ENCODE measurements at places on chromosomes 1 and 21. TPM values are rescaled to one million over a fixed set of nuclear protein-coding genes. Genes with fewer than 3 reads are reported as not detected.
A peak's percentile ranks its signal among the peaks of the same experiment; 100 is the strongest.

AK5 gene
- total RNA-seq: 21.6 TPM

SPRR2A gene
- total RNA-seq: not detected

ZBTB21 gene
- 5.6 TPM for total RNA-seq

ZBTB8A gene
- 5.9 TPM for total RNA-seq

GRCh38 chr1:226349801-226350518, 41.0 kb upstream of the LIN9 start:
- DNase-seq: no peak

- peak; percentile 23 for DNase-seq
Observed at GRCh38 chr1:246921481-246921880, 10.3 kb downstream of the AHCTF1 start.

GRCh38 chr1:205208811-205209210, 2.7 kb downstream of the DSTYK start:
- no peak for DNase-seq

- DNase-seq: no peak
Observed at GRCh38 chr1:94329276-94329675, 88.9 kb upstream of the ABCD3 start.

DNA sequence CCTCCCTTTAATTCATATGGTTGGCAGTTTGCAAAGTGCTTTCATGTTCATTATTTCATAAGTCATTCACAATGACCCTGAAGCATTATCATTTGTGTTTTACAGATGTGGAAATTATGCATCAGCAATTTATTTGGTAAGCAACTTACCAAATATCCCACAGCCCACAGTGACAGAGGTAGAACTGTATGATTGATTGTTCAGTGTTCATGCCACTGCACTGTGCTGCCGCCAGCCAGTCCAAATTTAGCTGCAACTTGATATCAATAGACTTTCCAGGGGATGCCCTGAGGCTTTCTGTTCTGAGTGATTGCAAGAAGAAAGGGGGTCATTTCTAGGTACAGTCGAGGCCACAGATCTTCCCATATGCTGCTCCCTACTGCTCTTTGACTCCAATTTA, 380.3 kb downstream of the PLPP3 start:
- DNase-seq: no peak

MFSD2A gene
- 1.2 TPM for total RNA-seq

- DNase-seq: no peak
Observed at GRCh38 chr1:159548126-159548525, 12.3 kb upstream of the OR10J5 start.

DNA sequence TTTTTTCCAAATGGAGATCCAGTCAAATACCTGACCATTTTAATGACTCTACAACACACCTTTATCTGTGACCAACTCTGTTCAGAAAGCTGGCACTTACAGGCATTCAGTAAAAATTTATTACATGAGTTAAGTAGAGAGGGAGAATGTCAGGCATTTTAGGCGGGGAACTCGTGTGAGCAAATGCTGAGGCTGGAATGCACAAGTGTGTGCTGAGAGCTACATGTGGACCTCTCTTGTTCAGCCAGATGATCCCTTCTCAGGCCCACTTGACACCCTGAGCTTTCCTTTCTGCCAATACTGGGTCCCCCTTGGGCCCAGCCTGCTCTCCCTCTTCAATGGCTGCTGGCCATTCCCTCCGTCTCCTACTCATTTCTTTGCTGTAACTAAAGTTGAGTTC, 11.7 kb downstream of the PPIH start:
- no peak for DNase-seq

DNA sequence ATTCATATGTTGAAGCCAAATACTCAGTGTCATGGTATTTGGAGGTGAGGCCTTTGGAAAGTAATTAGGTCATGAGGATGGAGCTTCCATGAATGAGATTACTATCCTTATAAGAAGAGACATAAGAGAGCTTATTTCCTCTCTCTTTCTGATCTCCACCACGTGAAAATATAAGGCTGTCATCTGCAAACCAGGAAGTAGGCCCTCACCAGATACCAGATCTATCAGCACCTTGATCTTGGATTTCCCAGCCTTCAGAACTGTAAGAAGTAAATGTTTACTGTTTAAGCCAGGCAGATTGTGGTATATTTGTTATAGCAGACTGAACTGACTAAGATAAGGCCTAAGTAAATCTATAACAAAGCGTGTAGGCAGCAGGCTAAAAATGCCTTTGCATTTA, 25.3 kb downstream of the RBM11 start:
- no peak for DNase-seq

- DNase-seq: no peak
Observed at GRCh38 chr1:226176870-226177269, 9.7 kb downstream of the ACBD3 start.

- DNase-seq: no peak
Observed at GRCh38 chr1:64839732-64840405, 95.0 kb downstream of the RAVER2 start.

SIK1 gene
- total RNA-seq: 0.26 TPM

GRCh38 chr1:117564227-117565075, 41.4 kb upstream of the TENT5C start:
- no peak for DNase-seq

SLC25A34 gene
- 0.77 TPM for total RNA-seq

PRR9 gene
- not detected for total RNA-seq

- peak; percentile 28 for DNase-seq
Observed at GRCh38 chr21:25790122-25790877, 55.5 kb downstream of the GABPA start.

GRCh38 chr1:24393892-24394291, 19.7 kb downstream of the STPG1 start:
- peak; percentile 69 for DNase-seq

DNA sequence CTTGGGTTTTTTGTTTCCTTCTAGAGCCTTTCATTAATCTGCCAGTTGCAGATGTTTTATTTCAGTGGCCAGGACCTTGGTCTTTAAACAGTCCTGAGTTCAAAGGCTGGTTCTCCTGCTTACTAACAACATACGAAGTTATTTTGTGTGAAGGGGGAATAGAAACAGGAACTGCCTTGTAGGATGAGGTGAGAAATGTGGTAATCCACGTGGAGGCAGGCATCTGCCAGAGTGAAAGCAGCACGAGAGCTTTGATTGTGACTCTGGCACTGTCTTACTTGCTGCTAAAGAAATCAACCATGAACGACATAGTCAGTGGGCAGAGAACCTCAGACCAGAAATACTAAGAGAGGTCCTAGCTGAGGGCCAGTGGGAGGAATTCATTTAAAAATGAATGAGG, 30.4 kb downstream of the TMEM63A start:
- DNase-seq: peak; percentile 41

GRCh38 chr1:225412803-225413351, 15.0 kb downstream of the LBR start:
- DNase-seq: no peak

TNFSF4 gene
- total RNA-seq: 1.3 TPM

DNA sequence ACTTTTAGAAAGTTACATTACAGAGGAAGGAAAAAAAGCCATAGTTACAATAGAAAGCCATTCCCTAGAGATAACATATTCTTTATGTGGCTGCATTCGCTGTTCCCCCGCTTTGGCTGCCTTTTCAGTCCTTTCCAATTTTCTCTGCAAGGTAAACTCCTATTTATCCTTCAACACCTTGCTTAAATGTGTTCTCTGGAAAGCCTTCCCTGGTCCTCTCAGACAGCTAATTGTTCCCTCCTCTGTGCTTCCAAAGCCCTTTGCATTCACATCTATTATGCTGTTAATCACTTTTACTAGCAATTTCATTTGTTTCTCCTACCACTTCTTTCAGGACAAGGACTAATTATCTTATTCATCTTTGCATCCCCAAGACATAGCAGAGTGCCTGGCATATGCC, 1.6 kb downstream of the PHC2 start:
- no peak for DNase-seq

- DNase-seq: no peak
Observed at GRCh38 chr1:172375211-172375631, 45.3 kb upstream of the C1orf105 start.

DNA sequence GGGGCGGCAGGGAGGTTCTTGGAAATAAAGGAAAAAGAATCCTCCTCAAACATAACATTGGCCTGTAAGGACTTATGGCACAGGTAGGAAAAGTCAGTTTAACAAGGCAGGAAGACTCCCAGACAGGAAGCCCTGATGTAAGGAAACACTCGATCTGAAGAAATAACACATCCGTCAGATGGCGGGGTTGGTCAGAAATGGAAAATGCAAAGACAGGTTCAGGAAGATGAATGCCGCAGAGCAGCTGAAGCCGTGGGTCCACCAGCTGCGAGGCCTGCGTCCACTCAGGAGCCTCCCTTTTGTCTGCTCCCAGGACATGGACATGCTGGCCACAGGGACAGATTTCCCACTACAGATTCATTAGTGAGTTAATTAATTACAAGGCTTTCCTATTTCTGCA, 3.8 kb downstream of the RSPH1 start:
- no peak for DNase-seq

GRCh38 chr1:111126354-111126753, 13.5 kb downstream of the DRAM2 start:
- no peak for DNase-seq

DNA sequence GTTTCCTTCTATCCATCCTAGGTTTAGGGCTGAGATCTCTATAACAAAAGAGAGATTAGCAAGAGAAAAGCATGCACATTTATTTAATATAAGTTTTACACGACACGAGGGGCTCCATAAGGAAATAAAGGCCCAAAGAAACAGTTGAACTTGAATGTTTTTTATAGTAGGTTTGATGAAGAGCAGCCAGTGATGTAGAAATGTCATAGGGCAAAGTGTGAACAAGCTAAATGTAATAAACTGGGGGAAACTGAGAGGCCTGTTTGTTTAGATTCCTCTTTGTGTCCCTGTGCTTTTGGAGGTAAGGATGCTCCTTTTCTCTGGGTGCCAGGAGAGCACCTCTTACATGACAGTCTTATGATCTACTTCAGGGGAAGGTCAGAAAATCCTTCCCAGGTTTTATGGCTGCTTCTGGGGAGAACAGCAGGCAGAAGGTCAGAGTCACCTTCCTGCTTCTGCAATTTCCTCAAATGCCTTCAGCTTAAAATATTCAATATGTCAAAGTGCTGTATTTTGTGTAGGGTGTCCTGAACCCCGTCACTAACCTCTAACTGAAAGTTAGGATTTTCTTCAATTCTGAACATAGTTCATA, 9.5 kb upstream of the HORMAD1 start:
- no peak for DNase-seq

- DNase-seq: peak; percentile 70
Observed at GRCh38 chr1:228664399-228664914, 70.8 kb upstream of the RHOU start.

DNA sequence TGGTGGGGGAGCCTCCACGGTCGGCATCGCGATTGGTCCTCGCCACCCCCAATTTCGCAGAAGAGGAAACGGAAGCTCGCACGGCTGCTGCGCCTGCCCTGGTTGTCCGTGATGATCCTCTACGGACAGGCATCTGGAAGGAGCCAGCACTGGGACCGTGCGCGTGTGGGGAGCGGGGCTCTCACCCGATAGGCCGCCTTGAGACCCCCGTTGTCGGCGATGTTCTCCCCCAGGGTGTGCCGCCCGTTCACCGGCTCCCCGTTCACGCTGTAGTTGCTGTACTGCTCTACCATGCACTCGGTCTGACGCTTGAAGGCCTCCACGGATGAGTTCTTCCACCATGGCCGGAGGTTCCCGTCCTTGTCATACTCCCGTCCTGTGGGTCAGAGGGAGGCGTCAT, 48.4 kb upstream of the EIF4G3 start:
- no peak for DNase-seq

- no peak for DNase-seq
Observed at GRCh38 chr1:9629445-9630201, 21.9 kb upstream of the PIK3CD start.

GRCh38 chr1:73948055-73948454, 249.9 kb downstream of the LRRIQ3 start:
- DNase-seq: no peak

GPR37L1 gene
- total RNA-seq: not detected

GRCh38 chr1:230849451-230850224, 18.7 kb downstream of the C1orf198 start:
- DNase-seq: peak; percentile 93

DNA sequence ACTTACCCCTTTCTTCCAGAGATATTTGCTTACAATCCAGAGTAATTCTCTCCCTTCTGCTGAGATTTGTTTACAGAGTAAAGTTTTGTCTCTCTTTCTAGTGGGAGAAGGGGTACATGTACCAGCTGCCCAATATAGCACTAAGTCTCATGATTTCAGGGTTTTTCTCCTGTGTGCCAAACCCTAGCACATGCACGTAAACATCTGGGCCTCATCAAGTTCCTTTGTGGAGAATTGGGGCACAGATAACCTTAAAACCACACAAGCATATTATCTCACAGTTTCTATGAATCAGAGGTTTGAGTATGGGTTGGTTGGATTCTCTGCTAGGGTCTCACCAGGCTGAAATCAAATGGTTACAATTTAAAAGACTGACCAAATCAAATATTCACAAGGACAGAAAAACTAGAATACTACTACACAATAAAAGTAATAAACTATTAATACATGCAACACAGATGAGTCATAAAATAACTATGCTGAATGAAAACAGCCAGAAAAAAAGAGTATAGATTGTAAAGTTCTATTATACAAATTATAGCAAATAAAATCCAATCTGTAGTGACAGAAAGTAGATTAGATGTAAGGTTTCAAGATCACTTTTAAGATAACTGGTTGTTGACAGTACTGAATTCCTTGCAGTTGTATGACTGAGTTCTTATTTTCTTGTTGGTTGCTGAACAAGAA, 347.4 kb upstream of the PTBP2 start:
- DNase-seq: peak; percentile 74

GRCh38 chr1:165925498-165926079, 98.2 kb downstream of the UCK2 start:
- DNase-seq: no peak

Data from fibroblast of lung (primary cell).